Stimulated activated CD4-positive, alpha-beta T cell treated with anti-CD3 and anti-CD28 coated beads, Interleukin-4, amount 100 ng/mL, for 24 hours (primary cell): ENCODE measurements at places on chromosomes 11 and 22.

GRCh38 chr11:73113426-73113825 is 28.7 kb downstream of the FCHSD2 start:
- no peak for DNase-seq

DNA sequence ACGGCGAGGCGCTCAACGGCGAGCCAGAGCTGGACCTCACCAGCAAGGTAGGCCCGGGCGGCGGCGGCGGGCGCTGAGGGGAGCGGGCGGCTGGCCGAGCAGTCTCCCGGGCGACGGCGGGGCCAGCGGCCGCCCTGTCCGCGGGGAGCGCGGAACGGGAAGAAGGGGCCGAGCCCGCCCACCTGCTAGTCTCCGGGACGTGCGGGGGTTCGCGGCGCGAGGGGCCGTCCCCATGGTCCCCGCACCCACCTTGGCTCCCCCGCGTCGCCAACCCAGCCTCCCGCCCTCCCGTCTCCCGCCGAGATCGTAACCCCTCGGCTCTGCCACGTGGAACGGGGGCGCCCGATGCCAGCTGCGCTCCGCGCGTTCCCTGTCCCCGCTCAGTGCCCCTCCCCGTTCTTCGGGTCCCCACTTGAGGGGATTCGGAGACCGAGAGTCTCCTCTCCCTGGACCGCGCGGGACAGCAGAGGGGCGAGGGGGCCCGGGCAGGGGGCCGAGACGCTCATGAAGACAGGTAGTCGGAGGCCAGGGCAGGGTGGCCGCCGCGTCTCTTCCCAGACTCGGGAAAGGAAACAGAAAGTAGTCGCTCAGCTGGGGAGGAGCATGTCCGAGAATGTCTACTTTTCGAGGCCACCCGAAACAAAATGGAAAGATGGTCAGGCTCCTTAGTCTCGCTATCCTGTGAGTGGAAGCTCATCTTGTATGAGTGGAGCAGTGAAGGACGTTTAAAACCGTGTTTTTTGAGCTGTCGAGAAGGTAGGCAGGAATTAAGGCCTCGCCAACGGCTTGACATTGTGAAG is 557 bp downstream of the GTPBP1 start:
- peak; percentile 40 for DNase-seq

DNA sequence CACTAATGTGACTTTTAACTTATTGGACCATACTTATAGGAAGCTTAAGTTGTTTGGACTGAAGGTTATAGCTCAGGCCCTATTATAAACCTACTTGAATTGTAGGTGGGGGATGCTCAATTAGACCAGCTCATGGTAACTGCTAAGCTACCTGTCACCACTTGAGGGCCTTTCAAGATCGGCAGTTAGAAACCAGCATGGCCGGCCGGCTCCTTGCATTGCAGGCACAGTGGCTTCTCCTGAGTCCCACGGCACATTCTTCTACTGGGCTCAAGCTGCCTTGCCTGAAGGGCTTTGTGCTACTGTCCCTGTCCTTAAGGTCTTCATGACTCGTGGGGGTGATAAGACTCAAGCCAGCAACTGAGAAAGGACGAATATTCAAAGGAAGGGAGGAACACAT is 70.8 kb downstream of the TBC1D22A start:
- no peak for DNase-seq

GRCh38 chr11:10784232-10785145 is 24.2 kb downstream of the EIF4G2 start:
- DNase-seq, result no peak

- no peak for DNase-seq
Observed at GRCh38 chr11:119619665-119620064, 109.3 kb downstream of the NECTIN1 start.

DNA sequence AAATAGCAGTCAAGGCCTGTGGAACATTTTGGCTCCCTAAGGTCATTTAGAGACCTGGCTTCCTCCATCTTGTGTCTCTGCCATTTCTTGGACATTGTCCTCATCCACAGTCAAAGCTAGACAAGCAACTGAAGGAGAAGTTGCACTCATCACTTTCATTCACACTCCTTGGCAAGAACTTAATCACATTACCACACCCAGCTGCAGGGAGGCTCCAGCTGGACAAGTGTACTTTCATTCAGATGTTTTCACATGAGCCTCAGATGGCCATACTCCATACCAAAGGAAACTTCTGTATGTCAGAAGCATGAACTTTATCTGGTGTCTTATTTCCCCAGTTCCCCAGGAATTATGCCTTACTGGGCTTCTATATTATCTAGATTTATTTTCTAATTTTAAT is 537.4 kb downstream of the TMEM135 start:
- DNase-seq, result no peak

- DNase-seq, result no peak
Observed at GRCh38 chr11:42482822-42483221, 829.0 kb upstream of the API5 start.

- DNase-seq, result no peak
Observed at GRCh38 chr11:103488031-103488461, 378.8 kb downstream of the DYNC2H1 start.

DNA sequence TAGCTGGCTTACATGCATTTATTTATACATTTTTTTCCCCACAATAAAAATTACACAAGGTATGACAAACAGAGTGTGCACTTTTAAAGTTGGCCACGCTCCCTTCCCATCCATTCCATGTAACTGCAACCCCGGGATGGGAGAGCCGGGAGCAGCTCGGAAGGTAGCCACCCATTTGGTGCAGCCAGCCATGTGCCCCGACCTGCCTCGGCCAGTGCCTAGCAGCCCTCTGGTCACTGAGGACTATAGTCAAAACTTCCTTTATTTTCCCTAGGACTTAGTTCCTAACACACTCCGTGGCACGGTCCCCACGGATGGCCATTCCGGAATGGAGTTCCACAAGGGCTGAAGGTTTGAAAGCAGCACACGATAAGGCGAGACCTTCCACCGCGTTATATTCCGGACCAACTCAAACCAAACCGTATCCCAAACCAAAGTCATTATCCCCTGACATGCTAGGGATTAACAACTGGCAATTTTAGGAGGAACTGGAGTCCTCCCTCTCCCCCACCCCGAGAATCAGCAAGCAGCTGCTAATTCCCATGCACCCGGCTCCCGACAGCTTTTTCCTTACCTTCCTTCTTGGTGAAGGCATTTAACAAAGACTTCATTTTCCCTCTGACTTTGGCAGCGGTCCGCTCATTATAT is 426.4 kb downstream of the SHANK2 start:
- no peak for DNase-seq

DNA sequence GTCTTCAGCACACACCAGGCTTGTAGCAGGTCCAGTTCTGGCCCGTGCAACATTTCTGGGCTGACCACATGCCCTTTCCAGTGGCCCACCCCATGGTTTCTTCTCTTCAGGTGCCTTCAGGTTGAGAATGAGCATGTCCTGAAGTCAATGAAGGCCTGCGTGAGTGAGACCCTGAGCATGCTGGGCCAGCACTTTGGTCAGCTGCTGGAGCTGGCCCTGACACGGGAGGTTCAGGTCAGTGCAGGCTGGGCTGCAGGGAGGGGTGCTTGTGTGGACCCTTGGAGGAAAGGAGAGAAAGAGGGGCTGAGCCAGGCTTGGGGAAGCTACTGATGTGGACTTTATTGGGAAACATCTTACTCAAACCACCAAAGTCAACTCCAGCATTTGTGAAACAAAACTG is 63.5 kb downstream of the INSC start:
- DNase-seq, result no peak
